Naive B cell (primary cell): ENCODE measurements at places on chromosomes 4 and X.

GRCh38 chrX:56505866-56506265 is 57.6 kb upstream of the UBQLN2 start:
- no peak for DNase-seq

DNA sequence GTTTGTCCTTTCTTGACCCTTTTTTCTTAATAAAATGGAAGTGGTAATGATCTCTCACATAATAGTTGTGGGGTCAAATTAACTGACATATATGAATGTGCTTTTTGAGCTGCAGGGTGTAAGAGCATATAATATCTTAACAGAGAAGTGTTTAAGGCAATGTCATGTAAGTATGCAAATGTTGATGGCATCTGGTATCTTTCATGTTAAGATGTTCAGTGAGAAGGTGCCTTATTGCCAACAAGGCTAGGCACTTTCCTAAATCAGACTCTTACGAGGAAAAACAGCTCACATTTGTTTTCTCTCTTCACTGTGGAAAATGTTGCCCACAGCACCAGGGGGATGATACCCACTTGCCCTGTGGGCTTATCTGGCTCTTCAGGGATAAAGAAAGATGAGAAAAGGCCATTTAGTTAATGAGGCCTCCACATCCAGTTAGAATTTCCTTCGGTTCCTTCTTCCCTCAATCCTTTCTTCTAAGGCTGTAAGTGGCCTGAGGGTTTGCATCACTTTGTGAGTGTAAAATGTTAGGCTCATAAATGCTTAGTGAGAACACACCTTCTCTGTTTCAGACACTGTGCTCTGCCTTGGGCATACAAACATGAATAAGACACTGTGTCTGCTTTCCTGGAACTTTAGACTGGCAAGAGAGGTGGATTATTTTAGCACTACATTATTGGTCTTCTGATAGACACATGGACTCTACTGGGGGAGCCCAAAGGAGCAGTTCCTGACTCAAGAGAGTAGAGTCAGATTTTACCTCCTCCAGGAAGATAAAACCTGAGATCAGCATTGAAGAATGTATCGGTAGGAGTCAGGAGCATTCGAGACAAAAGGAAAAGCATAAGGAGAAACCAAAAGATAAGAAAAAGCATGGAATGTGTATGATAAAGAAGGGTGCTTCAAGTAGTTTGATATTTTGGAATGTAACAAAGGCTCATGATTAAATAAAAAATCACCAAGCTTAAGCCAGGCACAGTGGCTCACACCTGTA is 135.5 kb downstream of the SOWAHB start:
- DNase-seq: no peak

- DNase-seq: no peak
These were observed 568.0 kb downstream of the STIM2 start for GRCh38 chr4:27428661-27429060.

- DNase-seq: no peak
These were observed 256.0 kb downstream of the DHX15 start for GRCh38 chr4:24328310-24328709.

- no peak for DNase-seq
These were observed 77.1 kb downstream of the STARD8 start for GRCh38 chrX:68724531-68725020.

- DNase-seq: no peak
These were observed 413.7 kb downstream of the PDGFC start for GRCh38 chr4:156557920-156558319.

GRCh38 chr4:2507855-2508254 is 28.6 kb upstream of the FAM193A start:
- no peak for DNase-seq

DNA sequence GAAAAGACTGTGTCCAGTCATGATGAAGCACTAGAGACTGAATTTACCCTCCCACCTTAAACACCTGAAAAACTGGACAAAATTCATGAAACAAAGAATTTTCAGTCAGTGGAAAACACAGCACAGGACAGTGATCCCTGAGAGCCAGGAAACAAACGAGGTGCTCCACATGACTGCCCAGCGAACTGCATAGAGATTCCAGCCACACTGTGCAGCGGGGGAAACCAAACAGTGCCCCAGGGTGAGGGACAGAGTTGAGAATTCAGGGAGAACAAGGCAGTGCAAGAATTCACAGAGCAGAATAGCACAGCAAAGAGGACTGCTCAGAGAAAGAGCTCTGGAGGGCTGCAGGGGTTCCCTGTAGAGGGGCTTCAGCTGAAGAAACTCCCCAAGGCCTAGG is 55.5 kb upstream of the SEC24B start:
- no peak for DNase-seq

GRCh38 chr4:36269101-36269500 is 12.3 kb upstream of the DTHD1 start:
- no peak for DNase-seq

DNA sequence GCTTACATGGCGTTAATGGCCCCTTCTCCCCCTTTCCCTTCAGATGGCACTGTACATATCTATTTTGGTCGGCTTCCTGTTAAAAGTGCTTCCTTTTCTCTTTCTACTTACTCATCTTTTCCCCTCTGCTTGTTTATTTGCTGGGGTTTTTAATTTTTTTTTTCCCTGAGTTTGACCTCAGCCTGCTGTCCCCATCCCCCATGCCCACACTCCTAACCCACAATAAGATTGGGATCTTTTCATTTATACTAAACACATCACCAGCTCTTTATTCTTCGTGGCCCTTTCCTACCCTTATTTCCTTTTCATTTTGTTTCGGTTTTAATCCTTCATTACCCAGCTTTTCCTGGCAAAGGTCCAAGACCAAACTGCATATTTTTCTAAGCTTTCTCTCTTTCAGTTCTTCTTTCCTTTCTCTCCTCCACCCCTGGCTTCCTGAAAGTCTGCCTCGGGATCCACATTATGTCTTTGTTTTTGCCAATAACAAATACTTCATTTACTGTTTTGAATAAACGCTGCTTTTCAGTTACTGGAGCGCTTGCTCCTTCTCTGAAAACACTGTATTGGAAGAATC is 152.0 kb upstream of the USP9X start:
- DNase-seq: no peak

GRCh38 chr4:123603165-123603564 is 206.6 kb downstream of the SPRY1 start:
- no peak for DNase-seq

- no peak for DNase-seq
These were observed 432.4 kb downstream of the DMD start for GRCh38 chrX:32778965-32779364.

GRCh38 chr4:98612318-98613250 is 45.8 kb downstream of the TSPAN5 start:
- DNase-seq: no peak

DNA sequence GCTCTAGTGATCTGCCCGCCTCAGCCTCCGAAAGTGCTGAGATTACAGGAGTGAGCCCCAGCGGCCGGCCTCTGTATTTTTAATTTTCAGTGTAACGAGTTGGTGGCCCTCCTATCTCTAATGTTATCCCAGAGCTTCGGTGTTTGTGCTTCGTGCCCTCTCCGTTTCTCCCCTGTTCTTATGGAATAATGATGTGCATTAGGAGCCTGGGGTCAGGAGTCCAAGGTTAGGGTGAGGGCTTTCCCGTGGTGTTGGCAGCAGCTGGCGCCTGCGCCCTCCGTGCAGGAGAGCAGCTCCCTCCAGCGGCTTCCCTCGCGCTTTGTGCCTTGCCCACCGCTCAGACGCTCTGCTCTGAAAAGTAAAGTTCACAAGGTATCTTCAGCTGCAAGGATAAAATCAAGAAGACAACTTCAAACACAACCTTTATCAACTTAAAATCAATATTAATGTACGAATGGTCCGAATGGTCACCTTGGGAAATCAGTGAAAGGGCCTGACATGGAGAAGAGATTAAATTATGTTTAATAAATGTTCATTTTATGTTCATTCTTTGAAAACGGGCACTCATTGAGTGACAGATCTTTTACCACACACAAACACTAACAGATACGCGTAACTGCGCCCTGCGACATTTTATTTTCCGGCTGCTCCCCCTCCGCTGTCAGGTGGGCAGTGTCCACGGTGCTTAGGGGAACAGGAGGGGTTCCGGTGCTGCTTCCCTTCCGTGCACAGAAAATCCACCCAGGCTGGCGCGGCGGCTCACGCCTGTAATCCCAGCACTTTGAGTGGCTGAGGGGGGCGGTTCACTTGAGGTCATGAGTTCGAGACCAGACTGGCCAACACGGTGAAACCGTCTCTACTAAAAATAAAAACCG is 62.4 kb downstream of the TRAPPC11 start:
- peak; percentile 16 for DNase-seq

GRCh38 chr4:47639531-47639930 is 154.5 kb downstream of the ATP10D start:
- DNase-seq: no peak

GRCh38 chr4:96352051-96352517 is 512.2 kb downstream of the PDHA2 start:
- no peak for DNase-seq

DNA sequence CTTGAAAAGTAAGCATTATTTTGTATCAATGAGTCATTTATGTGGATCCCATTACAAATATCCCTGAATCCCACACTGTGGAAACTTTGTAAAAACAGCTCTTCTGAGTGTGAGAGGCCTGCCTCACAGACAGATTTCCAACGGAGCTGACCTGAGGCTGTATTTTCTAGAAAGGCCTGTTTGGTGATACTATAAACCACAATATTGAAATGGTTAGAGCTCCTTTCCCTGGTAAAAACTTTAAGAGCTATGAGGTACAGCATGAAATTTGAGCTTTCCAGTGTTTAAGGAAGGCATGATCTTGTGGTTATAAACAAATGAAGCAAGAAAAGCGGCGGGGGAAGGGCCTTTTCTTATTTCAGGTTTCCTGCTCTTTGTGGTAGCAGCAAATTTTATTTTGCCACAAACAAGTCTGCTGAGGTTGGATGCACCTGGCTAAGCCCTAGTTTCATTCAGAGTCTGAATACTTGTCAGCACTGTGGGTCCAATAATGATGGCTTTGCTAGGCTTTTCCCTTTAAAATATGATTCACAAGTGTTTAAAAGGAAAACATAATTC is 86.8 kb upstream of the ETNPPL start:
- DNase-seq: no peak

- no peak for DNase-seq
These were observed 118.2 kb downstream of the ZNF827 start for GRCh38 chr4:145820407-145820806.
